ENCODE measurements at places on chromosomes 7 and 10.

GRCh38 chr10:130220251-130221185 lies 84.3 kb downstream of the GLRX3 start:
- DNase-seq, result no peak

GRCh38 chr10:88892222-88892967 lies 12.3 kb downstream of the STAMBPL1 start:
- no peak for DNase-seq

DNA sequence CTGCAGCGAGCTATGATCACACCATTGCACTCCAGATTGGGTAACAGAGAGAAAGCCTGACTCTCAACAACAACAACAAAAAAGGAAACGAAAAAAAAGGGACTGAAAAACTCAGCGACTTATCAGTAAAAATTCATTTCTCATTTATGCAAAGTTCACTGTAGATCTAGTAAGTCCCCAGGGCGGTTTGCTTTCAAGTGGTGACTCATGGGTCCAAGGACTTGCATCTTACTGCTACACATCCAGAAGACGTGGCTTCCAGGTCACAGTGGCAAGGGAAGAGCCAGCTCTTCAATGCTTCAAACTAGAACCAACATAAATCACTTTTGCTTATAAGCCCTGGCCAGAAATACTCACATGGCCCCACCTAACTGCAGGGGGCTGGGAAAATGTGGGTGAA lies 178.3 kb upstream of the AUTS2 start:
- DNase-seq, result no peak

GRCh38 chr7:134988161-134988560 lies 1.9 kb downstream of the AGBL3 start:
- DNase-seq, result no peak

GRCh38 chr10:14192746-14193145 lies 138.0 kb downstream of the FRMD4A start:
- no peak for DNase-seq

DNA sequence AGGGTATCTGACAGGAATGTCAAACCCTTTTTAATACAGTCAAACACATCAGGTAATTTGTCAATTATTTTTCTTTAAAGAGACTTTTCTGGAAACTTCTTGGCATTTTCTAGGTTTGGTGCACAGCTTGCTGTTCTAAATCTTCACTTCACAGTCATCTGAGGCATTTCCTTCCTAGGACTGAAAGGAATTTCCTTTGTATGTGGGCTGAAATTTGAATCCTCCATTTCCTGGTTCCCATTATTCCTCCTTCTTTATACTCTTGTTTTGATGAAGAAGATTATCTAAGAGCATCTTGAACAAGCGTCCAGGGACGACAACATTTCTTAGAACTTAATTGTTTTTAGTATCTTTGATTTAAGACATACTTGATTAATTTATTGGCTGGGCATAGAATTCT lies 24.9 kb downstream of the CALD1 start:
- no peak for DNase-seq

DNA sequence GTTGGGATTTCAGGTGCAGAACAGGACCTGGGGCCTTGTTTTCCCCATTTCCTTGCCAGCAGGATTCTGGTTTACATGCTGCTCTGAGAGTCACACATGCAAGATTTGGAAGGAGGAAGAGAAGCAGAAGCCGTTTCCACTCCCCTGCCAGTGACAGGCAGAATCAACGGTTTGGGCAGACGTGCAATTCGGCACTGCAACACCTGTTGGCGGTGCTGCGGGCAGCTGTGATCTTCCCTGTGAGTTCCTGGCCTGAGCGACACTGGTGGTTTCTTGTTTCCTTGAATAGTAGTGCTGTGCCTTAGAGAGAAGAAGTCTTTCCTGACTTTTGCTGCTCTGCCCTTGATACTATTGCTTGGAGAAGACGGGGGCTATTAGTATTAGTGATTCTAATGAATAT lies 1126.2 kb downstream of the TYW1 start:
- no peak for DNase-seq

- DNase-seq, result no peak
Measured at GRCh38 chr10:79310911-79311573, 36.2 kb upstream of the PPIF start.

- DNase-seq, result no peak
Measured at GRCh38 chr10:34281661-34282582, 533.2 kb downstream of the PARD3 start.

GRCh38 chr7:157807510-157807909 lies 470.7 kb downstream of the DNAJB6 start:
- DNase-seq, result no peak

DNA sequence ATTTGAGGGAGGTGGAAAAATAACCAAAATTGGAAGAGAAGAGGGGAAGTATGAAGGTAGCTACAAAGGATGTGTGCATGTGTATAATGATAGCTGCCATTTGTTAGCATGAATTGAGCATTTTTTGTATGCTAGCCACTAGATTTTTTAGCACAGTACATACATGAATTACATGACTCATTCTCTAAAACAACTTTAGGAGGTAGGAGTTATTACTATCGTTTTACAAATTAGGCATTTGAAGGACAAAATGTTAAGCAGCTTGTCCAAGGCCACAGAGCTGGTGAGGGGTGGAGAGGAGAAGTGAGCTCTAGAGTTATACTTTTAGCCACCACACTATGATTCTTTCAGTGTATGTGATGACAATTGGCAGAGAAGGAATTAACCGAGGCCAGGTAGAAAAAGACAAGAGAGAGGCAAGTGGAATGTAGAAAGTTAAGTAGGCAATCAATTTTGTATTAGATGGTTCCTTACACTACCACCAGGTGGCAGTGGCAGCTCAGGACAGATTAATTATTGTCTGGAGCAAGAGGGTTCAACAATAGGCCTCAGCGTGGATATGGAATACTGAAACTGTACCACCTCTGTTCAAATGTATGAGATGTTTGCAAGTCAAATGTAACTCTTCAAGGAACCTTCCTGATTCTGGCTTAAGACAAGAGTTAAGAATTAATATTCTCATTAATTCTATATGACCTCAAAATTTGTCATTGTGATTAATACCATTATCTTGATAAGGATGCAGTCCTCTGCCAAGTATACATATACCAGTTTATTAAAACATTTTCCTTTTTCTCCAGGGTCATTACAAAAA lies 128.0 kb downstream of the MBL2 start:
- peak; percentile 20 for DNase-seq

- DNase-seq, result no peak
Measured at GRCh38 chr7:105205592-105206237, 183.0 kb downstream of the SRPK2 start.

GRCh38 chr7:64602086-64602485 lies 39.2 kb upstream of the ZNF680 start:
- no peak for DNase-seq

GRCh38 chr7:131556053-131556908 lies at the start of gene PODXL:
Gene PODXL, minus strand, starts transcription at chr7:131556628. Its CDS starts 269 bp downstream, at chr7:131556359.
- DNase-seq, result no peak

- no peak for DNase-seq
Measured at GRCh38 chr7:111595780-111596179, 33.5 kb upstream of the IMMP2L start.

- no peak for DNase-seq
Measured at GRCh38 chr10:12635127-12635541, 285.8 kb downstream of the CAMK1D start.

GRCh38 chr7:96327429-96327828 lies 5.5 kb upstream of the SLC25A13 start:
- no peak for DNase-seq

- DNase-seq, result no peak
Measured at GRCh38 chr7:26224359-26224758, 22.8 kb downstream of the CBX3 start.

DNA sequence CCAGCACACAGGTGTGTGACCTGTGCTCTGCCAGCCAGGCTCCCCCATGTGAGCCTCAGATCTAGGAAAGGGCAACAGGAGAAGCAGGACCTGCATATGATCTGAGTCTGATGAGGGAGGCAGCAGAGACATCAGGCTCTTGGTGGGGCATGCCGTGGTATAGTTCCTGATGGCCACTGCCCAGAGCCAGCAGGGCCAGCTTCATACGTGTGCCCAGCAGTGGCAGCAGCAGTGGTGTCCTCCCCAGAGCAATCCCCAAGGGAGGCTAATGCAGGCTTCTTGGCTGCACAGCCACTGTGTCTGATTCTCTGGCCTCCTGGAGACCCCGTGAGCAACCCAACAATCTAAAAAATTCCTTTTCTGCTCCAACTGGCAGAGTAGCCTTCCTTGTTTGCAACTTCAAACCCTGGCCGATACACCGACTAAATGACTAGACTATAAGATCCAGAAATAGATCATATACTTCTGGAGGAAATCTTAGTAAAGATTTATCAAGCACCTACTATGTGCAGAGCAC lies 230.6 kb upstream of the ZMIZ1 start:
- DNase-seq, result no peak

DNA sequence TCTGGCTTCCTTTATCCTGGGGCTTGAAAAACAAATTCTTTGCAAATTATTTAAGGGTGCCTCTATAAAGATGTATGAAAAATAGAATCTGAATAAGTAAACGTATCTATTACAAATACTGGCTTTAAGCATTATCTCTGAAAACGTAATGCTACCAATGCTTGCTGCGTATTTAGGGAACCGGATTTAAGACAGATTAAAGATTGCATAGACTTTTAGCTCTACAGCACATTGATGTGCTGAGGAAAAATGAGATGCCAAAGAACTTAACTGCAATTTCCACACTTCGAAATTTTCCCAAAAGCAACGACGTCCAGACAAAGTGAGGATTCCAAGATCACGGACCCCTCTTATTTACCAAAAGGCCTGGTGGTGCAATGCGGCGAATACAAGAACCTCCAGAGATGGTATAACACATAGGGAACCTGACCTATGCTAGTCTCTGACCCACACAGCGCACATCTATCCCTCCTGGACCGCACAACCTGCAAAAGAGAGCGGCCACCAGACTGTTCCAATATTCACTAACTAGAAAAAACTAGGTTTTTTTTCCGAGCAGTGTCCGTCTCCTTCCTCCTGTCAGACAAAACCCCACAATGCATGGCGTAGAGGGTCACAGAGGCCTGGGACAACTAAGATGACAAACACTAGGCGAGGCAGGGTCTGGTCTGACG lies 34.3 kb upstream of the PHF14 start:
- no peak for DNase-seq

Measured in C1 segment of cervical spinal cord (tissue), 14 donors.